ENCODE measurements at places on chromosomes 12 and 14. TPM values are rescaled to one million over a fixed set of nuclear protein-coding genes. Genes with fewer than 3 reads are reported as not detected.

The SLC7A8 gene
- total RNA-seq: 0.55 TPM

The SLC8A3 gene
- total RNA-seq: not detected

The RNASE7 gene
- total RNA-seq: not detected

The CGRRF1 gene
- total RNA-seq: 16.7 TPM

The PRIMA1 gene
- total RNA-seq: 0.24 TPM
